Stimulated activated CD8-positive, alpha-beta memory T cell treated with anti-CD3 and anti-CD28 coated beads, Interleukin-4, amount 100 ng/mL, for 4 hours (primary cell): ENCODE measurements at places on chromosomes 4 and X.

- DNase-seq = no peak
These were observed 219.0 kb upstream of the DKK2 start for GRCh38 chr4:107255114-107255513.

DNA sequence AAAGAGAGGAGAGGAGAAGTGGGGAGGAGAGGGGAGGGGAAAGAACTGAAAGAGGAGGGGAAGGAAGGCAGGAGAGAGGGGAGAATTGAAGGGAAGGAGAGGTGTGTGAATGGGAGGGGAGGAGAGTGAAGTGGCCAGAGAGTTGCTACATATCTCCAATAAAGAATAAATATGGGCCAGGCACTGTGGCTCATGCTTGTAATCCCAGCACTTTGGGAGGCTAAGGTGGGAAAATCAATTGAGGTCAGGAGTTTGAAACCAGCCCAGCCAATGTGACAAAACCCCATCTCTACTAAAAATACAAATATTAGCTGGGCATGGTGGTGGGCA lies 482.4 kb downstream of the NAF1 start:
- DNase-seq = no peak

DNA sequence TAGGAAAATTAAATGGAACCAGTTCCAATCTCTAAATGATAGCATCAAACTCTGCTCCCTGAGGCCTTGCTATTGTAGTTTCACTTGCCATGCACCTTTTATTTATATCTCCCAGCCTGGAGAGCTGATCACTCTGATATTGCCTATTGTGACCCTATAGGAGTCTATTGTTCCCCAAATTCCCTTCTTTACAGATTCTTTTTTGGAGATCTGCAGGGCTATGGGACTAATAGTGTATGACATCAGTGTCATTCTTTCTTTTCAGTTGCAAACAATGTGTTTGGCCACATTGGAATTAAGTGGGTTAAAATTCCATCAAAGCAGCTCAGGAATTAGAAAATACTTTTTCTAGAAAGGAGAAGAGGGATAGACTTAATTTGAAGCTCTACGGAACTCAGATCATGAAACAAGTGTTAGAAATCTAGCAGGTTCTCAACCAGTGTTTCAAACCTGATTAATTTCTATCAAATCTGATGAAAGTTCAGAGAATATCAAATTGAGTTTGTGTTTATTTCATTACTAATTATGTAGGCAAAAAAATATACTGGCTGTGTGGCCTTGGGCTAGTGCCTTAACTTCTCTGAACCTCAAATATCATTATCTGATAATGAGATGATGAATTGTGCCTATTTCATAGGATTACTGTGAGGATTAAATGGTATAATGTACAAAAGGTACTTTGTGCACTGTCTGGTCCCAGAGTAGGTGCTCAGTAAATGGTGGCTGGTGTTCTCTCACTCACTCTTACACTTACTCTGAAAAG lies 71.4 kb downstream of the COL4A6 start:
- no peak for DNase-seq

DNA sequence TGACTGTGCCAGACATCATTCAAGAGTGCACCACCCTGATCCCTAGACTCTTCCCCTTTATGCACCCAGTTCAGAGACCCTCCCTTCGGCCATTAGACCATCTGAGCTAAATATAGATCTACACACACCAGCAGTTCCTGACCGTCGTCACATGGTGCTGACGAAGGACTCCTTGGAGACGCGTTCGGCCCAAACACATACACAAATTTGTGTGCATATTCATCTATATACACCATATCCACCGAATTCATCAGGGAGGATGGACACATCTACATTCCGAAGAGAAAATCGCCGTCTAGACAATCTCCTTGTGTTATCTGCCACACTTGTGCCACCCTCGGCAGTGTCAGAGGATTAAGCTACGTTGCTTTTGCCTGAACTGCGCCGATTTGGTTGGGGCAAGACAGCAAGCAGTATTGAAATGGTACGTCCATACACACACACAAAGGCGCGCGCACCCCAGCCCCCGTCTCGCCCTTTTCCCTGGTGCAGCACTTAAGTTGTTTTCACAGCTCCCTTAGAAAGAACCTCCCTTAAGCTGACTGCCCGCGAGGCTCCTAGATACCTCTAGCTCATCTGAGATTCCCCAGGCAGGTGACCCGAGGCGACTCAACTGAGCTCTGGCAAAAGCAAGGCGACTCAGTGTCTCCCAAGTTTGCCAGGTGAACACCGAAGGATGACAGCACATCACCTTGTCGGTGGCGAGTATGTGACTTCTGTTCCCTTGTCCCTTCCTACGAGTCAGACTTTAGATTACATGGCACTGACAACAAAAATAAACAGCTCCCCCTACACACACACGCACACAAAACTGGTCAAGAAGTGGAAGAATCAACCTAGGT lies 1.0 kb downstream of the RASGEF1B start:
- no peak for DNase-seq

DNA sequence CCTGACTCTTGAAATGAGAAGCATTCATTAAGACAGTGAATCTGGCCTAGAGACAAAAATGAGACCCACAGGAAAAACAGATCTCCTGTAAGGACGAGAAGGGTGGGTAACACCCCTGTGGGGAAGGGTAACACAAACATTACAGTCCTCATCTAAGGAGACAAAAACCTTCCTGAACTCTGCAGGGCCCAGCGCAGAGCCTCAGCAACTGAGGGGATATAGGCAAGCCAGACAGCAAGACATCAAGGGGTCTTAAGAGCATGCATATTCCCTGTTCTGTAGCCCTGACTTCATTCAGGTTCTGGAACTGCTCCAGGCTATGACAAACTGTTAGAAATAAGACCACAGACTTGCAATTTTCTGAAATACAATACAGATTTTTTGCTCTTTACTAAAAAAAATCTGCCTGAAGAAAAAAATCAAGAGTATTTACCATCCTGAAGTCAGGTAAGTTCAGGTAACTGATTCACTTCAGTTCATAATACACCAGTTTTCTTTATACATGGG lies 15.5 kb downstream of the COX18 start:
- DNase-seq = no peak

- DNase-seq = no peak
These were observed 31.2 kb downstream of the MSX1 start for GRCh38 chr4:4890574-4891255.

- DNase-seq = no peak
These were observed 34.5 kb downstream of the SPINK2 start for GRCh38 chr4:56786955-56787354.

DNA sequence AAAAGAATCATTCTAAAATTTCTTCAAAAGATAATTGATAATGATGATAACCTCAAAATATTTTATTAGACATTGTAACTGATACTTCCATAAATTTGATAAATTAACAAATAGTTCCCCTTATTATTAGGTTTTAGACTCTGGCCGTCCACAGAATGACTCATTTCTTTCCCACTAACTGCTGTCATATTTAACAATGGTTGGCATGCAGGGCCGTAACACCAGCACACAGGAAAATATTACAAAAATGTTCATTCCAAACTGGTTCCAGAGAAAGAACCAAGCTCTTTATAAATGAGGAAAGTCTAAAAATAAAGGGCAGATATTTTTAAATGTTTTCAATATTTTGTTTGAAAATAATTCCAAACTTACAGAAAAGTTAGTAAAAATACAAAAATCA lies 28.2 kb downstream of the WDFY3 start:
- no peak for DNase-seq

- DNase-seq = no peak
These were observed 915 bp upstream of the RAB33B start for GRCh38 chr4:139453041-139453370.

DNA sequence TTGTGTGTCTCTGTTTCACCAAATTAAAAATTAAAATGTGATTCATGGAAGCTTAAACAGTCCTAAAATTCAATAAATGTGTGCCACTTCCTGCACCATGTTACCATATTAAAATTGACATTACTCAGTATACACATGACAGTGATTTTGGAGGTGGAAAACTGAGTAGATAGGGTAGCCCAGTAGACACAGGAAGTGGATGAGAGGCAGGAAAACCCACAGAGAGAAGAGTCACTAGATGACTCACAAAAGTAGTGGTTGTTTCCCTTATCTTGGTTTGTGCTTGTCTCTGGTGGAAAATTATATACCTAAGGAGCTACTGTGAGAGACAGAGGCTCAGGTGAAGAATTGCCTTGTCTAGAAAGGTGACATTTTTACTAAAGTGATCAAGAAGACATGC lies 375.8 kb upstream of the CXorf51B start:
- DNase-seq = no peak

DNA sequence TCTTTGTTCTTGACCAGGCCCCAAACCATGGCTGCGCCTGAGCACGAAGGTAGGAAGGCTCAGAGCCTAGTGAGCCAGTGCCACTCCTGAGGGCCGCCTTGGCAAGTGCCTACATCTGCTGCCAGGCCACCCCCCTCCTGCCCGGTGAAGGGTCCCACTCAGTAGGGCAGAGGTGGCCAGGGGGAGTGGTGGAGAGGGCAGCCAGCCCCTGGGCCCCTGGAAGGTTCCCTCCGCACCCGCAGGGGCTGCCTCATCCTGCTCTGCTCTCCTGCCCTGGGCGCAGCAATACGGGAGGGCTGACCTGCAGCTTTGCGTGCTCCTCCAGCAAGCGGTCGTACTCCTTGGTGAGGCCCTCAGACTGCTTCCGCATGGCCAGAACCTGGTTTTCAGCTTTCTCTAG lies 14.0 kb downstream of the SLC6A8 start:
- DNase-seq = no peak

DNA sequence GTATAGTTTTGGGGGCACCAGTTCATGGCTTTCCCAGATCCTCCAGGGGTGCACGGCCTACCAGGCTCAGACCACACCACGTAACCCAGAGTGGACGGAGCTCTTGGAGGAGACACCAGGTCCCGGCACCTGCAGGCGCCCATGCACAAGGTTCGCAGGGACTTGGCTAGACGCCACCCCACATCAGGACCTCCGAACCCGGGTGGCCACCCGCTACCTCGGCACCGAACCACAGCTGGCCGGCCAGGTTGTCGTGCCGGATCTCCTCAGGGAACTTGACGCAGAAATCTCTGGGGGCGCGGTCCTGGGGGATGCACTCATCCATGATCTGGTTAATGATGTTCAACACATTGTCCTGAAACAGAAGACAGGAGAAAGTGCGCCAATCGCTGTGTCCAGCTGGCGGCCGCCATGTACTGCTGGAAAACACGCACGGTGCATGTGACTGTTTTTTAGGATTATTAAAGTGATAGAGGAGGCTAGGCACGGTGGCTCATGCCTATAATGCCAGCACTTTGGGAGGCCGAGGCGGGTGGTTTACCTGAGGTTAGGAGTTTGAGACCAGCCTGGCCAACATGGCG lies 77.1 kb downstream of the ZFYVE28 start:
- DNase-seq = no peak

GRCh38 chr4:66629927-66630326 lies 915.4 kb downstream of the CENPC start:
- no peak for DNase-seq

- no peak for DNase-seq
These were observed 205.0 kb downstream of the CAMK2D start for GRCh38 chr4:113556382-113557134.

DNA sequence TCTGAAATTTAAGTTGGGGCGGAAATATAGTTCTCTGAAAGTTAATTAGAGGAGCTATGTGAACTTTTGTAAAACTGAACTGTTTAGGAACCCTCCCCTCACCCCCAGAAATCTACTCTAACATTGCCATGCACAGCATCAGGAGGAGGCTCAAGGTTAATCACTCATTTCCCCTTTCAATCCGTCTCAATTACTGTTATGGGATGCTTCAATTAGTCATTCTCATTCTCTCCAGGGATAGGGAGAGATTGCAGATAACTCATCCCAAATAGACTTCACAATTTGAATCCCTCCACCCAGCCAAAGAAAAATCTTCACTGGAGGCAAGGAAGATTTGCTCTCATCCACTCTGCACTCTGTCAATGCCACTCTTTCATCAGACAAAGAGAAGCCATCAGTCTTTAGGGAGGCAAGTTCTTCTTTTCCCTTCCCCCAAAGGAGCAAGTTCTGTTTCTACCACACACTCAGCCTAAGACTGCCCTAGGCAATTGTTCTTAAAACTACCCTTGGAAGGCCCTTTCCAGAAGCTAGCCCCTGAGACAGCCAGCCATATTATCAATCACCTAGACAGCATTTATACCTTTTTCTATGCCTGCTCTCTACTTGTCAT lies 140.4 kb downstream of the SLC10A7 start:
- DNase-seq = no peak
